ENCODE measurements at places on chromosomes 12 and 14.

- no peak for DNase-seq
These were observed 59.8 kb downstream of the KIF21A start for GRCh38 chr12:39383114-39383513.

GRCh38 chr14:63689132-63689531 is 38.7 kb downstream of the SGPP1 start:
- no peak for DNase-seq

GRCh38 chr12:120252071-120252906 is 13.2 kb downstream of the PXN start:
- no peak for DNase-seq

DNA sequence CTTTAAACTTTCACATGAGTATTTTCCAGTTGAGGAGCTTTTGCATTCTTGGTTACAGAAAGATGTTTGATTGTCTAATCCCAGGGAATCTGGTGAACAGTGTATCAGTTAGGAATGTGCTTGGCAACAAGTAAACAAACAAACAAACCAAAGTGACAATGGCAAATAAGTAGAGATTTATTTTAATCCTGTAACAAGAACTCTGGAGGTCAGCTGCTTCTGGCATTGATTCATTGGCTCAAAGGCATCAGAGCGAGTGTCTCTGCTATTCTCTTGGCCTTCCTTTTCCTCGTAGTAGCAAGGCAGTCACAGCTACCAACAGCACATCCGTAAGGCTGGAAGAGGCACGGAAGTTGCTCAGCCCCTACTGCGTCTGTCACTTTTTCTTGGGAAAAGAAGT is 37.2 kb downstream of the CRADD start:
- no peak for DNase-seq

GRCh38 chr14:74425525-74426201 is 347 bp downstream of the SYNDIG1L start:
- no peak for DNase-seq

- DNase-seq = peak; percentile 84
These were observed 29.7 kb downstream of the ZFP36L1 start for GRCh38 chr14:68762953-68763764.

- no peak for DNase-seq
These were observed 14.1 kb downstream of the GPX2 start for GRCh38 chr14:64928239-64929013.

DNA sequence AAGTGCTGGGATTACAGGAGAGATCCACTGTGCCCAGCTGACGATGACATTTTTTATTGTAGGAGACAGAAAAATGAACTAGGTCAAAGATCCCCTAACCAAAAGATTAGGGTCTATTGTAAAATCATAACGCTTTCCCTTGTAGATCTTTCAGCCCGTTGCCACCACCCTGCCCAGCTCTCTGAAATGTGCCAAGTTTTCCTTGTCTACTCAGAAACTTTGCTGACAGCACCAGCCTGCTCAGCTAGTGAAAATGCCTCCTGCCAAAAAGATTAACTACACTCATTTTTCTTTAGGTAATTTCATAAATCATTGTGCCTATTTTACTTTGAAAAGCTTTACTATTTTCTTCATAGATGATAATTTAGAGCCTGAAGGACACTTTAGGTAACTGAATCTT is 28.2 kb upstream of the RASSF3 start:
- DNase-seq = peak; percentile 28

GRCh38 chr14:61558271-61558670 is 137.0 kb upstream of the HIF1A start:
- DNase-seq = no peak
